ENCODE measurements at places on chromosomes 16 and 17. TPM values are rescaled to one million over a fixed set of nuclear protein-coding genes. Genes with fewer than 3 reads are reported as not detected.

The CRHR1 gene
- total RNA-seq, result not detected

DNA sequence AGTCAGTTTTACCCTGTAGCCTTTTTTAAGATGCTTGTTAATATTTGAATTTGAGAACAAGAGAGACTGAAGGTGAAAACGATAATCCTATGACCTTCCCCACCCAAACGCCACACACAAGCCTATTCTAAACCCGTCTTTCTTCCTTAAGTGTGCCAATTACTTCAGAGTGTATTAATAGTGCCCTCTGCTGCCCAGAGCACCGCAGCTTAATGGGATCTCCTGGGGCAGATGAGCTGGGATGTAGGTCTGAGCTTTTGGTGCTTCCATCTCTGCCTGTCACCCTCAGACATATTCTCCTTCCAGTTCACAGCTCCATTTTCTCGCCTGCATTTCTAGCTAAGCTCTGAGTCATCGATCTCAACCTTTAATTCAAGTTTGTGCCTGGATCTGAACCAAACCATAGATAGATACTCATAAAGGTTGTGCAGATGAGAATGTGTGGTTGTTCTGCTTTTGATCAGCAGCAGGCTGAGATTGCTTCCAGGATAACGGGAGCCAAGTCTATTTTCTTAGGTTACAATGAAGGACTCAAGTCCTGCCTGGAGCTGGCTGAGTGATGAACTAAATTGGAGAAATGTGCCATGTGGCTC is 46.4 kb upstream of the CDH13 start:
- no peak for DNase-seq

GRCh38 chr16:89446136-89446974 is 44.0 kb downstream of the ANKRD11 start:
- DNase-seq, result peak; percentile 47

DNA sequence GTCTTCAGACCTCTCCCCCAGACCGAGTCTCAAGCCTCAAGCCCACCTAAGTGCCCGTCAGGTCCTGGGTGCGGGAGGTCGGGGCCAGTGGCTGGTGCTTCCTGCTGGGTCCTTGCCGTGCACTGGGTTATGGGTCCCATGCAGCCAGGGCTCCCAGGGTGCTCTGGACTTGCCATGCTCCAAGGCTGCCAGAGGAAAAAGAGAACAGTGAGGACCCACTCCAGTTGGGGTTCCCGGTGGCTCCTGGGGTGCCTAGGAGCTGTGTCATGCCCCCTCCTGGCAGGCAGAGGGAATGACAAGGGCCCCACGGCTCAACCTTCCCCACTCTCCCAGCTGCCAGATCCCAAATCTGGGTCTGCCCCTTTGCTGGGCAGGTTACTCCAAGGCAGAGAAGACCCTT is 3.8 kb downstream of the SNX20 start:
- no peak for DNase-seq

DNA sequence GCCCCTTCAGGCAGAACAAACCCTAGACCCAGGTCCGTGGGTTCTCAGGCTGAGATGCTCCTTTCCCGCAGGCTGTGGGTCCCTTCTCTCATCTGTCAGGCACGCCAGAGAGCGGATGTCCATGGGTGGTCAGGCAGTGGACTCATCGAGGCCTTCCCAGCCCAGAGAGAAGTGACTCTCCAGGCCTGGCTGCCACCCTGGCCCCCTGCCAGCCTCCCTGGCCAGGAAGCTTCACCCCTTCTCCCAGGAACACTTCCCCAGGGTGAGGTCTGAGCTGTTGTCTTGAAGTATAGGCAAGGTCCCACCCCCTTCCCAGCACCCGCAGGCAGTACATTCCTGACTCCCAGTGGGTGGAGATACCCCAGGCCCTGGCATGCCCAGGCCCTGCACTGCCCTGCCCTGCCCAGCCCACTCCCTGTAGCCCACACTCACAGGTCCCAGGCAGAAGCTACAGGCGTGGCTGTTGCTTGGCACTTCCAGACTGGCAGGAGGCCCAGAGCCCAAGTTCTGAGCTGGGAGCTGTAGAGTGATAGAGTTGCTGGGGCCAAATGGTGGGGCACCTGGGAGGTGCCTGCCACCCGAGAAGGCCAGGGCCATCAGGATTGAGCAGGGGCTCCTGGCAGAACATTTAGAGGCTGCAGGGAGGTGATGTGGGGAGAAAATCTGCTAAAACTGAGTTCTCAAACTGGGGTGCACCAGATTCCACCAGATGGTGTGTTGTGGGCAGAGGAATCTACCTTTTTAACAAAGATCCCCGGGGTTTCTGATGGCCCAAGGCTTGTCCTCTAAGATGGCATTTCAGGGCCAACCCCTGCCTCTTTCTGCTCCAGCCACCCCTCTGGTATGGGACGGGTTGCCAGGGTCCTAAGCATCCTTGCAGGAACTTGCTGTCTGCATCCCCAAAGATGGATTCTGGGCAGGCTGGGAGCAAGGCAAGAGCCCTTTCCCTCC is 6.7 kb downstream of the ITGA3 start:
- DNase-seq, result peak; percentile 90

- DNase-seq, result no peak
Observed at GRCh38 chr16:89374393-89374960, 115.9 kb downstream of the ANKRD11 start.

GRCh38 chr16:85480727-85481101 is 132.4 kb upstream of the GSE1 start:
- no peak for DNase-seq

DNA sequence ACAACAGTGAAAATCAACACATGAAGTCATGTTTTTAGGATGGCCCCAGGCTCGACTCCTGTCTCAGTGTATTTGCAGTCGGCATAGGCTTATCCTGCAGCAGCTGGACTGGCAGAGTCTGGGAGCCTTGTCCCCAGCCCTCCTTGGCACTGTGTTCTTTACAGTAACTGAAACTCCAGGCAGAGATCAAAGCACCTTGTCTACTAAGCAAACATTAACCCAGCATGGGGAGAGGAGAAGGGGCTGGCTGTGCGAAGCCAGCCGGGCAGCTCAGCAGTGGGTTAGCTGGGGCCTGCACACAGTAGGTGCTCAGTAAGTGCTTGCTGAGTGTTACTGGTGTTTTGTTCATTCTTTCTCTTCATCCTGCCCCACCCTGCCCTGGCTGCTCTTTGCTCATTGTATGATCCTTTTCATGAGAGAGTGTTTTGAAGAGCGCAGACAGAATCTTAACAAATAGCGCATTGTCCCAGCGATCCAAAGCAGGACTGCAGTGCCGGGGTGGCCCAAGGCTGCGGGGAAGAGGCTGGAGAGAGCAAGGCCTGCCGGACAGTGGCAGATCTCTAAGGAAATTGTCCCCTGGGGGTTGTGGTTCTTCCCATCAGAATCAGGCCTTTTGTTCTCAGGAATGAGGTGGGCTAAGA is 23.5 kb upstream of the ITGB4 start:
- DNase-seq, result no peak

DNA sequence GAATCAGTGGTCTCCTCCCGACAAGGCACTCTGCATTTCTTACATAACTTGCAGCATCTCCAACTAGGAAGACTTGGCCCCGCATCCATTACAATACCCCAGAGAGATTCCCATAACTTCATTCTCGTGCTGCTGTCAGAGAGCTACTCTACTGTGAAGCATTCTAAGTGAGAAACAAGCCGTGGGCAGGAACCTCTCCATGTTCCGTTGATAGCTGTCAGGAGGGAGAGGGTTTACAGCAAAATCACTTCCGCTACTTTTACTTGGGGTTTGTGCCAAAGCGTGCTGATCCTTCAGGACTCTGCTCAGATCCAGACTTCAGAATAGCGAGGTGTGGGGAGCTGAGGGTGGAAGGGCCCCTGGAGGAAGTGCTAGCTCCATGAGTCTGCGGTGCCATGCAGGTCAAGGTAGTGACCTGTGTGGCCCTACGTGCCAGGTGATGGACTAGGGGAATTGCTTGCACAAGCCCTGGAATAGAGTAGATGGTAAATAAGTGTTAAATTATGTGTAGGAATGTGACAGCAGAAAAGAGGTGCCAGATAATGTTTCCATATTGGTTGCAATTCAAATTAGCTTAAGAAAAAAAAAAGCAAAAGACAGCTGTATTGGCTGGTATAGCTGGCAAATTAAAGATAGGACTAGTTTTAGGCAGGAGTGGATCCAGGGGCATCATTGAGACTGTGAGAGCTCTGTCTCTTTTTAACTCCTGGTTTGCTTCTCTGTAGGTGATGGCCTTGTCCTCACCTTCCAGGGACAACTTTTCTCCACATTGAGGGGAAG is 358.5 kb upstream of the ERCC4 start:
- no peak for DNase-seq

GRCh38 chr17:44346064-44346844 is 1.2 kb downstream of the GRN start:
- DNase-seq, result no peak

GRCh38 chr16:25546791-25547190 is 145.0 kb upstream of the HS3ST4 start:
- no peak for DNase-seq

The RND2 gene
- total RNA-seq, result 0.65 TPM

GRCh38 chr17:79705674-79706073 is 25.1 kb upstream of the ENPP7 start:
- DNase-seq, result no peak

The RASD1 gene
- total RNA-seq, result 39.8 TPM

The DOC2A gene
- total RNA-seq, result 0.13 TPM

GRCh38 chr17:57852092-57852954 is 2.5 kb upstream of the MRPS23 start:
- no peak for DNase-seq

GRCh38 chr16:8087597-8088289 is 502.6 kb downstream of the TMEM114 start:
- no peak for DNase-seq

- DNase-seq, result no peak
Observed at GRCh38 chr17:68777856-68778694, 176.9 kb upstream of the FAM20A start.

The LRRC59 gene
- 20.3 TPM for total RNA-seq

- no peak for DNase-seq
Observed at GRCh38 chr17:33964344-33964979, 290.6 kb upstream of the CCL2 start.

GRCh38 chr17:12028611-12029010 is 7.9 kb downstream of the MAP2K4 start:
- DNase-seq, result no peak

The CMTM3 gene
- total RNA-seq, result 10.1 TPM

The ANKRD40CL gene
- not detected for total RNA-seq

- DNase-seq, result no peak
Observed at GRCh38 chr17:3851461-3852100, 5.5 kb upstream of the NCBP3 start.

- no peak for DNase-seq
Observed at GRCh38 chr16:84427553-84427952, 59.2 kb downstream of the ATP2C2 start.

DNA sequence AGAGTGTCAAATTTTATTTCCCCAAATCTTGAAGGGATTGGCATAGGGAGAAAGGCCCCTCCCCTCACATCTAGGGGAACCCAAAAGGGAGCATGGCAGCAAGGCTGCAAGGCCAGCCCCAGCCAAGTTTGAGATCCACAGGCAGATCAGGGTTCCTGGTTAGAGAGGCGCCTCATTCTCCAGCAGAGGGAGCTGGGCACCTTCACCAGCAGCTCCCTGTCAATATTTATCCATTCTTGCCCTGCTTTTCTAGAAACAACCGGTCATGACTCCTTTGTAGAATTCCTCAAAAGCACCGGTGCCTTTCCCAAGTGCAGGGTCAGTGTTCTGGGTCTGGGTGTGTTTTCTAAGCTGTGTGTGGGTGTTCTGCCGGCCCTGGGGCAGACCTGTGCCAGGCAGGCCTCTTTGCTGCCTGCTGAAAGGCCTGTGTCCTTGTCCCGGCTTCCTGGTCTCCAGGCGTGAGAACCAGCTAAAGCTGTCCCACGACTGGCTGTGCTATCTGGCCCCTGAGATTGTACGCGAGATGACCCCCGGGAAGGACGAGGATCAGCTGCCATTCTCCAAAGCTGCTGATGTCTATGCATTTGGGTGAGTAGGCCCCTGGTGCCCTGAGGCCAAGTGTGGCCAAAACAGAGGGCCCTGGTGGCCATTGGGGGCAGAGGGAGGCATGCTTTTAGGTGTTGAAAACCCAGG is 21.2 kb upstream of the LGALS9 start:
- DNase-seq, result peak; percentile 63

- DNase-seq, result no peak
Observed at GRCh38 chr17:66508896-66509844, 206.8 kb downstream of the PRKCA start.

DNA sequence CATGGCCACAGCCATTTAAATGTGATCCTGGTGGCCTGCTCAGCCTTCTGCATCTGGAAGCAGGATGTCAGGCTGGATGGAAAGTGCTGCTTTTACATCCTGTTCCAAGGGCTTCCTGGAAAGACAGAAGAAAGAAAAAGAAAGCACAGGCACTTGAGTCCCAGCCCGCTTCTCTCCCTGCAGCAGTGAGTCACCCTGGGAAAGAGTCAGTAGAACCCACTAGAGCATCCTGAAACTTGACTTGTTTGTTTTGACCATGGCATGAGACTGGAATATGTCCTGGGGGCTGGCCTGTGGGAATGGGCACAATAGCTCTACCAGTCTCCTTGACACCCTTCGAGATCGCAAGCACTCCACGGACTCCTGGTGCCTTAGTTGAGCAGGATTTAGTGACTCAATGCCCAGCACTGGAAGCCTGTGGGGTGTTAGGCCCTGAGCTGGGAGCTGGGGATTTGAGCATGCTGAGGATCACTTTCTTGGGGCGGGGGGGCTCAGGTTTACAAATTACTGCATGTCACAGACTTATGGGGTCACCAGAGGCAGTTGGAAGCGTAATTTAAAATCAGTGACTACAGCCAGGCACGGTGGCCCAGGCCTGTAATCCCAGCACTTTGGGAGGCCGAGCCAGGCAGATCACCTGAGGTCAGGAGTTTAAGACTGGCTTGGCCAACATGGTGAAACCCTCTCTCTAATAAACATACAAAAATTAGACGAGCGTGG is 22.1 kb upstream of the GNA13 start:
- DNase-seq, result no peak

DNA sequence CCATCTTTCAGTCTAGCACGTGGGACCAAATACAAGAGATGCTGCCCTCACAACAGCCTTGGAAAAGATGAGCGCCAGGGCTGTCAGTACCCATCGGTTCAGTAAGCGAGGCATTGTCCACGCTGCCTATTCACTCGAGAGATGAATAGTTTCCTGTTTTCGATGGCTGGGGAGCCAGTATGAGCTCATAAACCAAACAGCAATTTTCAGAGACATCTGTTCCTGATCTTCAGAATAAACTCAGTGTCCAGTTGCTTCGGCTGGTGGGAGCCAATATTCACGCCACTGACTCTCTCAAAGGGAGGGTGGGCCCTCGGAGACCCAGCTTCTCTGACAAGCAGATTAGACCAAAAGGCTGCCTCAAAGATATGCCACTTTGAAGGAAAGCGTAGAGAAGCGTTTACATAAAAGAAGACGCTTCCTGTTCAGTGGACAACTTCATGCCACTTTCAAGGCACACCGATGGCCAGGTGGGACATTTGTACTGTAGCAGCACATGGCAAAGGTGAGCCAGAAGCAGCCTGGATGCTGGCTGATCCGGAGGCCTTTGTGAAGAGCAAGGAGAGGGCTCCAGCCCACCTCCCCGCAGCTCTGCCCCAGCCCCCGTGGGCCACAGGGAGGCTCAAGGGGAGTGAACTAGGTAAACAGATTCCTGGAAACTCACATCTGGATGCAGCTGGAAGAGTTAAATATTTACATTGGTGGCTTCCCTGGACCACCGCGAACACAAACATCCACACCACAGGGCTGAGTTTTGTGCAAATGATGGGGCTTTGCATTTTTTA is 6.0 kb downstream of the TIMM22 start:
- DNase-seq, result peak; percentile 63

- DNase-seq, result peak; percentile 66
Observed at GRCh38 chr16:19883296-19883965, 1.2 kb downstream of the GPRC5B start.
